ENCODE measurements at places on chromosomes 5 and 9.
A peak's percentile ranks its signal among the peaks of the same experiment; 100 is the strongest.

DNA sequence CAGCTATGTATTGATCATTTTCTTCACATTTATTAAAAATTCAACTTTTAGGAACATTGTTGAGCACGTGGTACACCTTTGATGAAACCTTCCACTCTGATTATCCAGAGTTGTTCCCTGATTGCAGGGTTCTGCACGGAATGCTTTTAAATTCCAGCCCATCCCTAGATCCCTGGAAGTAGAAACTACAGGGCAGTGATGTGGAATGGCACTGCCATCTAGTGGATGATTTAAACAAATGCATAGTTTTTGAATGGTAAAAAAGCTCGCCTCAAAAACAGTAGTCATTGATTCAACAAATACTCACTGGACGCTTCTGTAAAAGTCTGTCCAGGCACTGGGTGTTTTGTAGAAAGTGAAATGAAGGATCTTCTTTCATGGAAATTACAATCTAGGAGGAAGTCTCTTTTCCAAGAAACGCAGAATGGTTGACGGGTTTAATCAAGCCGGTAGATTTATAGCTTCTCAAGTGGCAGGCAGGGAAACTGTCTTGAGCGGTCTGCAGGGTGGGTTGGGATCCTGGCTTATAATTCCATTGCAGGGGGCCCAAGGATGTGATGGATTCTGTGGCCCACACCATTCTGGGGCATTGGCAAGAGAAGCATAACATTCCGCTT is 118.4 kb downstream of the ARHGAP26 start:
- no peak for DNase-seq

DNA sequence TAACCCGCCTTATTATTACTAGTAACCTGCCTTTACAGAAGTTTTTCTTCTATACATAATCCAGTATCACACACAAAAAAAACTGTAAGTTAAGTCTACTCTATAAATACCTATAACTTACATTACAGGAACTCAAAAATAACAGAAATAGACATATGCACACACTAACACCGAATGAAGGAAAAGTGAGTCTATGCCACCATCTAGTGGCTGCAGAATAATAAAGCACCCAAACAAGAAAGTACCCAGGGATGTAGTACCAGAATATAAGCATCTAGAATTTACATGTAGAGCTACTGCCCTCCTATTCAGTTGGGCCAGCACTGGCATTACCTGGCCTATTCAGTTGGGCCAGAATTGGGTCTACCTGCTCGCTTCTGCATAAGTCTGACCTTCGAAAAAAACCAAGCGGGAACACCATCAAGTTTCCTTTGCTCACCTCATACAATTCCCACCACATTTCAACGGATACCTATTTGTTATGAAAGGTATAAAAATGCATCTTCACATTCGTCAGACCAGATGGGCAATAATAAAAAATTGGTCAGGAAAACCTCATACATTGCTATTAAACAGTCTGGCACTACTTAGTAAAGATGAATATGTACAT is 4.0 kb upstream of the NIPSNAP3A start:
- peak; percentile 6 for DNase-seq

DNA sequence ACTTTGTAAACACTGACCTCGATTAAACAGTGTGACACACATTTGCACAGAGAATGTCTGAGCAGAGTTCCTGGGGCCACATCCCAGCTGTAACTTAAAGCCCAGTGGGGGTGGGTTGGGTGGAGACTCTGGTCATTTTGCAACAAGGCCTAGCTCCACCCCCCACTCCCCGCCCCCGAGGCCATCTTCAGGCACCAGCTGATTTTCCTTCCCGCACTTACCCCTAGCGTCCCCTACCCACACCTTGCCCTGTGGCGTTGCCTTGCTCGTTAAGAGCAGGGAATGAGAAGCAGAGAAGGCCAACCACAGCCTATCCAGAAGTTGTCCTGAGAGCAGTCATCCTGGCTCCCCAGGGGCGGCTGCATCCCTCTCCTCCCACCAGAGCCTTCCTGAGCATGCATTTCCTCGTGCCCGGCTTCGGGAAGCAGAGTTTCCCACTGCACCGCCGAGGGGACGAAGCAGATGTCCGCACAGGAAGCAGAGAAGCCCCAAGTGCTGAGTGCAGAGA is 101.7 kb upstream of the SARDH start:
- DNase-seq = no peak

DNA sequence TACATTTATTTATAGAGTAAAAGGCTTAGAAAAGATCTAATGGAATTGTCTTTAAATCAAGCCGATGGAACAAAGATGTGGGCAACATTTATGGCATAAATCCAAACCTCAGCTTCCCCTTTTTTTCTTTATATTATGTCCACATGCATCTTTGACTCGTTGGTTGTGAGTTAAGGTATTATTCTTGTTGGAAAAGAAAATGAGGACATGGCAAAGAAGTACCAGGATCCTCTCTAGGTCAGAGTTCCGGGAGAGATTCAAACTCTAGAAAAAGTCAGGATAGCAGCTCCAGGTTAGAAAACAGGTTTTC is 508 bp upstream of the NME5 start:
- no peak for DNase-seq

GRCh38 chr5:140219068-140219991 is 44.3 kb downstream of the CYSTM1 start:
- no peak for DNase-seq
